ENCODE measurements at places on chromosomes 1 and 21.

DNA sequence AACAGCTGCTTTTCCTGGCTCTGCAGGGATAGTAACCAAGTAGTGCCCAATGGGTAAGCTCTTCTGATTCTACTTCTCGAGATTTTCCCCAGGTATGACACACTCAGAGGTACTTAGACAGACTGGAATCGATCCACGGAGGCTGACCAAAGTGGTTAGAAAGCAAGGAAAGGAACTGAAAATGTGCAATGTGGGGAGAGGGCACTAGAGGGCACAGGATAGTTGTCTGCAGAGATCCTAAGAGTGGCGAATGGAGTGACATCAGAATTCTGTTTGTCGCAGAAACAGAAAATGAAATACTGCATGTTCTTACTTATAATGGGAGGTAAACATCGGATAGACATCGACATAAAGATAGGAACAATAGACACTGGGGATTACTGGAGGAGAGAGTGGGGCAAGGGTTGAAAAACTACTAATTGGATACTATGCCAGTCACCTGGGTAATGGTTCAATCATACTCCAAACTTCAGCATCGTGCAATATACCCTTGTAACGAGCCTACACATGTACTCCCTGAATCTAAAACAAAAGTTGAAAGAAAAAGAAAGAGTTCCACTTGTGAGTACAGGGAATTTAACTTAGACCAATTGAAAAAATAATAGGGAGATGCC, 23.3 kb downstream of the CYP2J2 start:
- peak; percentile 33 for DNase-seq
- H3K4me1 ChIP-seq: no peaks in the 10 kb centered on the region
- H3K36me3 ChIP-seq: no peaks in the 10 kb centered on the region
- H3K27me3 ChIP-seq: peaks cover 2% of the 10 kb centered on the region
- no peak overlapping the region for H3K4me3 ChIP-seq

- peak overlapping the region; percentile 85 for H3K4me3 ChIP-seq
- peaks cover 18% of the 10 kb centered on the region for H3K36me3 ChIP-seq
- peaks cover 35% of the 10 kb centered on the region for H3K4me1 ChIP-seq
- no peak for DNase-seq
- H3K27me3 ChIP-seq: no peaks in the 10 kb centered on the region
These were observed 493 bp upstream of the ELOA start for GRCh38 chr1:23742670-23743286.

DNA sequence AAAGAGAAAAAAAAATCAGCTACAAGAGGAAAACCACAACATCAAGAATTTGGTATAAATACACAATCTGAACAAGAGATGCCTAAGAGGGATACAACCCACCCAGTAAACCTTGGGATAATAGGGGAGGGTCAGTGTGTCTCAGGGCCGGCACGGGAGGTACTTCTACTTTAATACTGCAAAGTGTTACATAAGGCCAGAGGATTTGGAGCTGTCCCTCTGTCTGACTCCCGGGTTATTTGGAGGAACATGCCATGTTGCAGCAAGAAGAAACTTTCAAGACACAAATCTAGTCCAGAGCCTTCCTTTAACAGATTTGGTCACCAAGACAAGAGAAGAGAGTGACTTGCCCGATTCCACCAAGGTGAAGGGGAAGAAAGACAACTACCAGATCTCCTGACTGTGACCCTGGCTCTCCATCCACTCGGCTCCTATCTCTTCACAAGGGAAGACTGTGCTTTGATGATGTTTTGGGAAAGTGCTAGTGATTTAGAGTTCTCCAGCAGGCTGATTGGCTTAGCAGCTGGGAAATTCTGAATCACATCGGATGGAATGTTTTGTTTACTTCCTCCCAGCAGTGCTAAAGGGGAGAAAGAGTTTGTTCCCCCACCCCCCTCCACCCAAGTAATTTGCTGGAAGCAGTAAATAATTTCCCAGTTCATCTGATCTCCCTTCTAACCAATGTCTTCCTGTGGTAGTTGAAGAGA, 29.3 kb downstream of the SGIP1 start:
- DNase-seq: no peak
- H3K4me3 ChIP-seq: no peak overlapping the region
- H3K36me3 ChIP-seq: no peaks in the 10 kb centered on the region
- no peaks in the 10 kb centered on the region for H3K4me1 ChIP-seq

DNA sequence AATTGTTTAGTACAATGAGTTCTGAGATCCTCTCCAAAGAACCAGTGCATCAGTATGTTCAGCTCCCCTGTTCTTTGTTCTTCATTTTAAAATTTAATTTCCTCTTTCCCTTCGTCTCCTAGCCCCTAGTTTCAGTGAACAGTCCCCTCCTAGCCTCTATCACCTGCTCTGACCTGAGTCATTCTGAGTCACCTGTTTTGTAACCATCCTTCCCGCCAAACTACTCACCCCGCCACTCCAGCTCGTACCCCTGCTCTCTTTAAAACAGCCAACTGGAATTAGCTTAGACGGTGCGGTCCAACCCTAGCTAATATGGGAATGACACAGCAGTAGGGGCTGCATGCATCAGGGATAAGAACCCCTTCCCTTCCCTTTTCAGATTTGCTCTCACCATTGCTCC, 16.8 kb upstream of the ERVH48-1 start:
- no peak overlapping the region for H3K27ac ChIP-seq
- H3K4me3 ChIP-seq: no peak overlapping the region
- H3K36me3 ChIP-seq: no peaks in the 10 kb centered on the region
- no peaks in the 10 kb centered on the region for H3K4me1 ChIP-seq
- no peak for DNase-seq
- no peaks in the 10 kb centered on the region for H3K27me3 ChIP-seq
